NCI-H1048 (cell line): ENCODE measurements at places on chromosomes 4 and X.

DNA sequence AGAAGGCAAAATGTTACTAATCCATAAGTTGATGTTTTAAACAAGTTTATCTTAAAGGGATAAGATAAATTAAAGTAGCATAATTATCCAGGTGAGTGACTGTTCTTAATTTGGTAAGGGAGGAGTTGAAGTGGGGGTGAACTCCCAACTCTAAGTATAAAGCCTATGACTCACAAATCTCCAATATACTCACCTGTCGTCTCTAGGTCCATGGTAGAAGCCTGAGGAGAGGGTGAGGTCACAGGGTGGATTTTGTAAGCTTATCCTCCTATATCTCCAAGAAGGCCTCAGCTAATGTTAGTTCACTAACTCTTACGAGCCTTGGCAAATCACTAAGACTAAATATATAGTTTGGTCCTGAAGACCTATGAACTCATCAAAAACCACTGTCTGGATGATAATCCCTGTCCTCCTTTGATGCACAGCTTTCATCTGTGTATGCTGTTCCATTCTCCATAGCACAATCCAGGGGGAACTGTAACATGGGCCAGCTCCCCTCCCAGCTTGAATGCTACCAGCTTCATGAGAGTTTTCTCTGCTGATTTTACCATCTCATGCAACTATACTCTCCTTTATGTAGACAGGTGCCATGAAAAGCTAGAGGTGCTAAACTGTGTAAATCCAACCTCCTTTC, 158.7 kb downstream of the BTC start:
- DNase-seq = no peak

GRCh38 chrX:130295519-130296296, 27.0 kb upstream of the ZNF280C start:
- DNase-seq = no peak

- no peak for DNase-seq
Measured at GRCh38 chr4:94534401-94535312, 82.9 kb downstream of the PDLIM5 start.

GRCh38 chr4:147560625-147561024, 56.6 kb upstream of the TMEM184C start:
- DNase-seq = no peak

DNA sequence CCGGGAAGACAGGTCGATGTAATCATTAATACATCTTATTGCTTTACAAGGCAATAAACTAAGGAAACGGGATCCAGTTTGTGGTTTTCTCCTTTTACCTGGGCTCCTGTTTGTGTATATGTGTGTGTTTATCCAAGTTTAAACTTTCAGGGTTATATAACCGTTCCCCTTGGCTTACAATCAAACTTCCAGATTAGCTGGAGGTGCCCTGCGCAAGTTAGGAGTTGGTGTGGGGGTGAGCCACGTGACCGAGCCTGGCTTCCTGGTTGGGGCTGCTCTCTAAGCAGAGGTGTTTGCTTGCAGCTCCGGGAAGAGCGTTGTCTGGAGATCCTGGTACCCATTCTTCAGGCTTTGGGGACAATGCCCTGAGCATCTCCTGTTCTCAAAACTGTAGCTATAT, 129.2 kb downstream of the FHDC1 start:
- no peak for DNase-seq

GRCh38 chr4:3467601-3468031, 4.5 kb downstream of the DOK7 start:
- no peak for DNase-seq

DNA sequence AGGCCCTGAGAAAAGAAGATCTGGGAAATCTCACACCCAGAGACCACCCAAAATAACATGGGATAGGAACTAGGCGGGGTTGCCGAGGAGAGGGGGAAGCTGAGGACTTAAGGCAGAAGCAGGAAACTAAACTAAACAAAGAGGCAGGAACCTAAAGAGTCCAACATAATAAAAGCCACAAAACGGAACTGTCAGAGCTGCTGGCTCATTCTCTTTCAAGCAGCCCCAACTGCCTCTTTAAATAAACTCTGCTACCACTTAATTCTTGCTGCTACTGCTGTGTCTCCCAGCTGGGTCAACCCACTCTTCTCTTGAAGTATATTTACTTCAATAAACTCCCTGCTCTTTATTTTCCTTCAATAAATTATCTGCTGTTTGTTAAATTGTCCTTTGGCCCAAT, 44.5 kb downstream of the MAGEB16 start:
- no peak for DNase-seq

- no peak for DNase-seq
Measured at GRCh38 chr4:16231570-16232245, 5.4 kb upstream of the TAPT1 start.

DNA sequence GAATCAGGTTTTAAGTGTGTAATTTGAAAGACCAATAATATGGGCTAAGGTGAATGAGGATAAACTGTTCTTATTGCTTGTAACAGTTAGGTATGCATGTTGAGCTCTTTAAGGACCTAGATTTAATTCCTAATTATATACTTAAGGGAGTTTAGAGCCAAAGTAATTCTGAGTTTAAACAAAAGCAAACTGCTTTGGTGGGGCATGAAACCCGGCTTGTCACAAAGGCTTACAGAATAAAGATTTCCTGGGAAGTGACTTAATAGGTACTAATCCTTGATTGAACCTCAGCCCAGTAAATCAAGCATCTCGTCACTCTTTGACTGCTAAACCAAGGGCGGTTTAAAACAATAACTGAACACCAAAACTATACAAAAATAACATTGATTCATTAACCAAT, 1324.2 kb downstream of the RPA4 start:
- DNase-seq = no peak

DNA sequence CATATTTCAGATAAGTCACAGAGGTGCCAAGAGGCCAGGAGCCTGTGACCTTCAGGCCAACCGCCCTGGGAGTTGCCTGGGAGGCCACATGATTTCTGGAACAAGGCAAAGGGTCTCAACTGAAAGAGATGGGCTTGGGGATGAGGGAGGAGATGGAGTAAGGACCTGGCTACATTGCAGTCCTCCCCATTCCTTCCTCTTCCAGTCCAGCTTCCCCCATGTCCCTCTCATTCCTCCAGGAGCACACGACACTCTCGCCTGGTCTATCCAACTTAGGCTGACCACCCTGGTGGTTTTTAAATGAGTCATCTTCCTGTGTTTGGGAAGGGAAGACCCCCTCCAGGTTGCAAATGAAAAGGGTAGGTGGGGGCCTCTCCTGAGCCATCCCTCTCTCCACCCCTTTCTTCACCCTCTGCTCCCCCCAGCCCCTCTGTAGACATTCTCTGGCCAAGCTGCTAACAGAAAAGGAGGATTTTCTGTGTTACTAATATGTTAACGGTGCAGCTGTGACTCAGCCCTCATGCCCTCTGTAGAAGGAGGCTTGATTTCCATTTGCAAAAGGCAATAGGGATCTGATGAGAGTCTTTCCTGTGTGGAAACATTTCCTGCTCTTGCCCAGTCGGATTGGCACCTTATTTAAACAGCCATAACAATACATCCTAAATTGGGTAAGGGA, 79.2 kb downstream of the RTL5 start:
- no peak for DNase-seq

DNA sequence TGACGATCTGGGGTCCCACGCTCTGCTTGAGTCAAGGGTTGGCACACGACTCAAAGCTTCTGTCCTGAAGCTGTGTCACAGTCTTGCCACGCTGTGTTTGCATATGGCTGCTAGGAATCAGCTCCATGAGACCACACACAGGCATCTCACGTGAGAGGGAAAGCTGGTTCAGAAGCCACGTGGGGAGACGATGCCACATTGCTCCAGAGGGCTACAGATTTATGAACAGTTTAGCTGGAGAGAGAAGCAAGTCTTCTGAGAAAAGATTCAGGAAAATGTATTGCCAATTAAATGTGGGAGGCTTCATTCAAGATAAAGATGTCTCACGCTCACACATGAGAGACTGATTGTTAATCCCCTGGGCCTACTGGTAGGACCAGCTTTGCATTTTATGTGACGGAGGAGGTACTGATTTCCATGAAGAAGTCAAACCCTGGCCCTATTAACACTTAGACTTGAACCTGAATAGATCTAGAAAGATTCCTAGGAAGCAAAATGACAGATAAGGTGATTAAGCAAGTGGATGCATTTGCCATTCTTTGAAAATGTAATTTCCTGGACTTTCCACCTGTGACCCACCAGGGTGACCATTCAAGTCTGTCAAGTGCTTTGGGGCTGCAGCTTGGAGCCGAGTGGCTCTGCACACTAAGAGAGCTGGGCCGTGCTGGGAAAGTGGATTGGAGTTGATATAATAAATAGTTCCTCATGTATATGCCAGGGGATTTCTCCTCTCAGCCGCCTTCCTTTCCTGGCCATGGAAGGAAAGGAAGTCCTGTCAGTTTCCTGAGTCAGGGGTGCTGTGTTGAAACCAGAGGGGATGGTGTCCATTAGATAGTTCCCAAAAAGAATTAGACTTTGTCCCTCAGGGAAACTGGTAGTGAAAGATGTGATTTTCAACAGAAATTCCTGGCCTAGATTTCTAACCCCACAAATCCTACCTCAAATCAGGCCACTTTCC, 29.0 kb downstream of the ENPP6 start:
- DNase-seq = no peak

- DNase-seq = no peak
Measured at GRCh38 chr4:114036426-114036825, 57.0 kb upstream of the ARSJ start.

DNA sequence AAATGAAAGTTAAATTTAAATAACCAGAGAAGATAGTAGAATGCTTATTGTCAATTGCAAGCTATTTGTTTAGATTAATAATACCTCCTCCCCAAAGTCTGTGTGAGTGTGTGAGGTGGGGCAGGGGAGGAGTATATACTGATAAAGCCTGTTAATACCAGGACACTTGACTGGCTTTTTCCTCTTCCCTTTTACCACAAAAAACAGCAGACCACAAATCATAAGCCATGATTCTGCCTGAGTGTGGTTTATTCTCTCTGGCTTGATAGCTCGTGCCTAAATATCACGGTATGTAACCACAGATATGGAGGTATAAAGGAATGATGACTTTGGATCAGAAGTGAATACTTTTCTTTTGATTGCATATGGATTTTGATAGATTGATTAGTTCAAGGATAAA, 21.9 kb upstream of the SCRG1 start:
- DNase-seq = no peak

DNA sequence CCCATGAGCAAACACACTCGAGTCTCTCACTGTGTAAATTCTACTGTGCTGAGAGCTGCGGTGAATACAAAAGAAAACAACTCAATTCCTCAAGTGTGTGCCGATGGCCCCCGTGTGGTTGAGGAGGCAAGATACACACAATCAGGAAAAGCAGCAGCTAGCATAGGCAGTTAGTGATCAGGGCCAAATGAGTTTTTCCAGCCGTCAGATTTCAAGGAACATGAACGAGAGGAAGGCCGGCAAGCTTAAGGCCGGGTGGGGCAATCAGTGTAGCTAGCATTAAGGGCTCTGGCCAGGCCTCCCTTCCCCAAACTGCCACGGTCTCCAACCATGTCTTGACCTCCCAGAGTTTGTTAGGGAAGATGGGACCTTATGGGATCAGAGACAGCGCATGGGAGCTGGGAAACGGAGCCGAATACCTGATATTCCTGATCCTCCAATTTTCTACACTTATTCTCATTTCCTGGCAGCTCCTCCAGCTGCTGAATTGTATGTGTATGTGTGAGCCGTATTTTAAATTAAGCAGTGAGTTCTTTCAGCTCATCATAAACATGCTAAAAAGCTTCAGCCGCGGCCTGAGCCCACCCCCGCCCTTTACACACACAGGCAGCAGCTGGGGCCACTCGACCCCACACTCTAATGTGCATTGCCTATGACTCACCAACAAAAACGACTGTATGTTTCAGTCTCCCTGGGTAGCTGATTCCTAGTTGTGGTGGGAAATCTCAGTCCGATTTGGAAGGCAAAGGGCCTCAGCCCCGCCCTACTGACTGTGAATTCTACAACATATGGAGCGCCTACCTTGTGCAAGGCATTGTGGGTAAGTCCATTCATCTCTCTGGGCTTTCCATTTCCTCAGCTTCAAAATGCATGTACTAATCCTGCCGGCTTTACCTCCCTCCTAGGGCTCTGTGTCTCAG, 59.9 kb downstream of the RTL9 start:
- DNase-seq = no peak

DNA sequence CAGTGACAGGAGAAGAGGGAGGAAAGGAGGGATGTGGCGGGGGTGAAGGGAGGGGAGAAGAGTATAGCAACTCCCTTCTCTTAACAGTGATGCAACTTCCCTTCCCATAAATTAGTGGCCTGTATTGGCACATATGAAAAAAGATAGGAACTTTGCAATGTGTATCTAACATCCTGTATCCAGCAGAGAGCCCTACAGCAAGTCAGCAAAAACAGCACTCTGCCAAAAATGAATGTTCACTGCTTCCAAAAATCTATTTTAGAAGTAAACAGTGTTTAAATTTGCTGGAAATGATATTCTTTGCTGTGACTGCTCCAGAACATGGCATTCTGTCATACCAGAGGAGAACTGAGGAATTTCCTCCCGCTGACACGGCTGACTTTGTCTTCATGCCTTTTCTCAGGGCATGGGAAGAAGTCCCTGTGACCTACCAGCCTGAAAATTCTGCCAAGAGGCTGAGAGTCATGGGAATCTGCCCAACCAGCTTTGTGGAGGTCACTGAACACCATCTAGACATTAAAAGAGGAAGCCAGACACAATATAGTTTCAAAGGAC, 343.4 kb upstream of the RASGEF1B start:
- no peak for DNase-seq

DNA sequence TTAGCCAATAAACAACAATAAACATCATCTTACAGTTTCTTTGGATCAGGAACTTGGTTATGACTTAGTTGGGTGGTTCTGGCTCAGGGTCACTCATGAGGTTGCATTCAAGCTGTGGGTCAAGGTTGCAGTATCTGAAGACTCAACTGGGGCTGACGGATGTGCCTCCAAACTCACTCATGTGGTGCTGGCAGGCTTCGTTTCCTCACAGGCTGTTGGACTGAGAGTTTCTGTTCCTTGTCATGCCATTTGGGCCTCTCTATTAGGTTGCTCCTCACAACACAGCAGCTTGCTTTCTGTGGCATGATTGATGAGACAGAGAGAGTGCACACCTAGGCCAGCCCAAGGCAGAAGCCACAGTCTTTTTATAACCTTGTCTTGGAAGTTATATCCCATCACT, 20.7 kb downstream of the FRMPD3 start:
- no peak for DNase-seq

- no peak for DNase-seq
Measured at GRCh38 chr4:83832110-83832825, 296.4 kb downstream of the GPAT3 start.

GRCh38 chrX:69014200-69014599, 151.1 kb downstream of the PJA1 start:
- no peak for DNase-seq

GRCh38 chr4:26372076-26372475, 51.3 kb downstream of the RBPJ start:
- DNase-seq = no peak

DNA sequence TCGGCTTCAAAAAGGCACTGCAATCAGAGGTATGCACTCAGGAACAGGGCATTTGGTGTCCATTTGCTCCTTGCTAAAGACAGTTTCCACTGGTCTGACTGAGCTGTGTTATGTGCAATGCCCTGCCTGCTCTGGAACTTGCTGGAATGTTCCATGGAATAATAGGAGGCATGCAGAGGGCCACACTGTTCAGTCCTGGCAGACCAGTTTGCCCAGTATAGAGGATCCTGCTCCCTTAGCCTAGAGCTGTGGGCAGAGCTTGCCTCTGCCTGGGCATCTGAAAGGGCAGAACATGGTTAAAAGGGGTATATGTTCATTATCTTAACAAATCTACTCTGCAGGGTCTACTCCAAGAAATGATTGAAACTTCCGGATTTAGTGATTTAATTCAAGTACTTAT, 27.8 kb upstream of the CD99L2 start:
- no peak for DNase-seq

GRCh38 chrX:28880136-28880535, 292.9 kb downstream of the IL1RAPL1 start:
- no peak for DNase-seq

GRCh38 chr4:141158219-141158618, 24.9 kb upstream of the RNF150 start:
- no peak for DNase-seq
